ENCODE measurements at places on chromosomes 12 and 14. TPM values are rescaled to one million over a fixed set of nuclear protein-coding genes. Genes with fewer than 3 reads are reported as not detected.

GALNT6 gene
- total RNA-seq: 5.1 TPM

DNA sequence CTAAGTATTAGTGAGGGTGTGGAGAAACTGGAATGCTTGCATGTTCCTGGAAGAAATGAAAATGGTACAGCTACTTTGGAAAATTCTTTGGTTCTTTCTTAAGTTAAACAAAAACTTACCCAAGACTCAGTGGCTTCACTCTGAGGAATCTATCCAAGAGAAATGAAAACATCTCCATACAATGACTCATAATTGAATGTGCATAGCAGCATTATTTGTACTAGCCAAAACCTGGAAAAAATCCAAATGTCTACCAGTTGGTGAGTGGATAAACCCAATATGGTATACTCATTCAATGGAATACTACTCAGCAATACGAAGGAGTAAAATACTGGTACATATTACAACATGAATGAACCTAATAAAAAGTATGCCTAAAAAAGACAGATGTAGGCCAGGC is 18.0 kb upstream of the CRACR2A start:
- H3K4me3 ChIP-seq: no peak overlapping the region
- no peaks in the 10 kb centered on the region for H3K27me3 ChIP-seq
- DNase-seq: no peak

DNA sequence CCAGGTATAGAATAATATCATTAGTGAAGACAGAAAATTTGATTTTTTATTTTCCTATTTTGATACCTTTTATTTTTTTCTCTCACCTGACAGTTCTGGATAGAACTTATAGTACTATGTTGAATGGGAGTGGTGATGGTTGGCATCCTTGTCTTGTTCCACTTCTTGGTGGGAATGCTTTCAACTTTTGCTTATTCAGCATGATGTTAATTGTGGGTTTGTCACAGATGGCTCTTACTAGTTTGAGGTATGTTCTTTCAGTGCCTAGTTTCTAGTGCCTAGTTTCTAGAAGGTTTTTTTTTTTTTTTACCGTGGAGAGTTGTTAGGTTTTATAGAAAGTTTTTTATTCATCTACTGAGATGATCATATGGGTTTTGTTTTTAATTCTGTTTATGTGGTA is 516.3 kb upstream of the NOVA1 start:
- H3K4me3 ChIP-seq: no peak overlapping the region
- H3K27ac ChIP-seq: no peak overlapping the region
- no peaks in the 10 kb centered on the region for H3K4me1 ChIP-seq

DNA sequence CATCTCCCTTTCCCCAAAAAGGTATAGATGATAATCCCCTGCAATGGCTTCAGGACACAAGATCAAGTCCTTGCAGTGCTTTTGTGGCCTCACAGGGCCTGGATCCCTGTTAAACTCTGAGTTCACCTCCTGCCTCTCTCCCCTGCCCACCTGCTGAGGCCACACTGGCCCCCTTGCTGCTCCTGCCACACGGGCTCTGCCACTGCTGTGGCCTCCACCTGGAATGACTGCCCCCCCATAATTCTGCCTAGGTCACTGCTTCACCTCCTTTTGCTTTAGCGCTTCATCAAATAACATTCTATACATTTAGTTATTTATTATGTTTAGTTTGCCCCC is 653 bp upstream of the IFI27 start:
- no peaks in the 10 kb centered on the region for H3K4me1 ChIP-seq
- DNase-seq: no peak
- no peaks in the 10 kb centered on the region for H3K27me3 ChIP-seq
- H3K36me3 ChIP-seq: no peaks in the 10 kb centered on the region
- no peak overlapping the region for H3K27ac ChIP-seq
- no peak overlapping the region for H3K4me3 ChIP-seq

GRCh38 chr12:53097564-53098353 is at the start of gene IGFBP6:
IGFBP6 (plus strand) TSS chr12:53097667; CDS start chr12:53097718, 51 bp downstream.
- H3K36me3 ChIP-seq: no peaks in the 10 kb centered on the region
- peaks cover 6% of the 10 kb centered on the region for H3K27me3 ChIP-seq
- peak within 1 kb of the TSS; percentile 71 for H3K4me3 ChIP-seq
- H3K27ac ChIP-seq: no peak within 1 kb of the TSS
- DNase-seq: peak; percentile 68

GRCh38 chr12:84375449-84376170 is 537.0 kb downstream of the SLC6A15 start:
- H3K4me3 ChIP-seq: no peak overlapping the region
- DNase-seq: no peak
- no peak overlapping the region for H3K27ac ChIP-seq
- H3K27me3 ChIP-seq: no peaks in the 10 kb centered on the region
- no peaks in the 10 kb centered on the region for H3K4me1 ChIP-seq

DNA sequence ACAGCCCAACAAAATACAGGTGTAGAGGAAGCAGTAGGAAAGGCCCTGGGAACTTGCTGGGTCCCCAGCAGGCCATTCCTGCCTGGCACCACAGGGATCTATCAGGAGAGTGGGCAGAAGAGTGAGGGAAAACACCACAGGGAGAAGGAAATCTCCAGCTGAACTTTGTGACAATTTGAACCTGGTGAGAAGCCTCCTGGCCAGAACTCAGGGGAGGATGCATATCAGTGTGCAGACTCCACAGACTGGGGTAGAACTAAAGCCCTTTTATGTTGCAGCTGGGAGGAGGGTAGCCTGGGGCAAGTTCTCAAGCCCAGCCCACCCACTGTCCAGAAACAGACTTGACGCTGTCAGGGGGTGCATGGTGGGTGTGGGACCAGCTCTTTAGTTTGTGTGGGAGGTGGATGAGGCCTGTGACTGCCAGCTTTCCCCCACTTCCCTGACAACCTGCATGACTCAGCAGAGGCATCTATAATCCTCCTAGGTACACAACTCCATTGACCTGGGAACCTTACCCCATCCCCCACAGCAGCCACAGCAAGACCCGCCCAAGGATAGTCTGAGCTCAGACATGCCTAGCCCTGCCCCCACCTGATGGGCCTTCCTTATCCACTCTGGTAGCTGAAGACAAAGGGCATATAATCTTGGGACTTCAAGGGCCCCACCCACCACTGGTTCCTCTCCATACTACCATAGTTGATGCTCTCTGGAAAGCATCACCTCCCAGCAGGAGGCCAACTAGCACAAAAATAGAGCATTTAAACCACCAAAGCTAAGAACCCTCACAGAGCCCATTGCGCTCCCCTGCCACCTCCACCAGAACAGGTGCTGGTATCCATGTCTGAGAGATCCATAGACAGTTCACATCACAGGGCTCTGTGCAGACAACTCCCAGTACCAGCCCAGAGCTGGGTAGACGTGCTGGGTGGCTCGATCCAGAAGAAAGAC is 28.9 kb downstream of the PNN start:
- no peak for DNase-seq
- no peak overlapping the region for H3K27ac ChIP-seq
- peaks cover 19% of the 10 kb centered on the region for H3K4me1 ChIP-seq
- no peak overlapping the region for H3K4me3 ChIP-seq
- no peaks in the 10 kb centered on the region for H3K27me3 ChIP-seq

- peak; percentile 41 for DNase-seq
- peaks cover 8% of the 10 kb centered on the region for H3K4me1 ChIP-seq
- peaks cover 54% of the 10 kb centered on the region for H3K27me3 ChIP-seq
- peak overlapping the region; percentile 73 for H3K4me3 ChIP-seq
- no peak overlapping the region for H3K27ac ChIP-seq
These were observed 686 bp downstream of the B4GALNT1 start for GRCh38 chr12:57632073-57632957.

ACSM4 gene
- total RNA-seq: not detected

CEBPE gene
- 0.43 TPM for total RNA-seq

DNA sequence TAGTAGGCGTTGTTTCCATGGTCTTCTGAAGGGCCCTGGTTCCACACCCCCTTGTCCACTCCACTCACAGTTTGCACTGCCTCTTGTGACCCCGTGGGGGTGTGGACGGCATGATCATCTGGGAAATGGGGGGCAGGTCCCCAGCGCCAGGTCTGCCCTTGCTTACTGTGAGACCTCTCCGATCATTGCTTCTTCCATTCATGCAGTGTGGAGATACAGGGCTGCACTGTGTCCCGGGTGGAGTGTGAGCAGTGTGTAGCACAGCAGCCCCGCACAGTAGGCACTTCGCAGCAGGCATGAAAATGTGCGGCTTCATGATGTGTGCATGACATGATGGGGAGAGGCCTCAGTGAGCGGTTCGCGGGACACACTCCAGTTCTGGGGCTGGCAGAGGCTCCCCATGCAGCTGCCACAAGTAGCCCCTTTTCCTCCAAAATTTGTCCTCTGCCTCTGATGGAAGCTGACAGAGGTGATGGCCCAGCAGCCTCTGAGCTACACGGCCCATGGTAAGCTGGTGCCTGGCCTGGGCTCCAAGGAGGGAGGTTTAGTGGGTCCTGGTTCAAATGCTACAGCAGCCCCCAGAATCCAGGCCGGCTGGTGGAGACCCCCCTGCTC is 15.0 kb downstream of the RIN3 start:
- no peaks in the 10 kb centered on the region for H3K36me3 ChIP-seq
- H3K27ac ChIP-seq: no peak overlapping the region
- no peak for DNase-seq

GRCh38 chr12:65962921-65963861 is 138.9 kb downstream of the HMGA2 start:
- H3K4me3 ChIP-seq: no peak overlapping the region
- peaks cover 46% of the 10 kb centered on the region for H3K27me3 ChIP-seq
- H3K27ac ChIP-seq: no peak overlapping the region
- no peaks in the 10 kb centered on the region for H3K36me3 ChIP-seq
- peak; percentile 44 for DNase-seq

GRCh38 chr14:50362764-50363713 is 33.6 kb downstream of the CDKL1 start:
- DNase-seq: peak; percentile 54
- H3K36me3 ChIP-seq: peaks cover 7% of the 10 kb centered on the region
- H3K4me1 ChIP-seq: peaks cover 18% of the 10 kb centered on the region
- H3K4me3 ChIP-seq: peak overlapping the region; percentile 73
- H3K27me3 ChIP-seq: no peaks in the 10 kb centered on the region

PLEK2 gene
- 2.2 TPM for total RNA-seq

OR6C6 gene
- not detected for total RNA-seq

- peaks cover 64% of the 10 kb centered on the region for H3K36me3 ChIP-seq
- H3K4me1 ChIP-seq: peaks cover 56% of the 10 kb centered on the region
- no peak for DNase-seq
- no peak overlapping the region for H3K27ac ChIP-seq
- no peak overlapping the region for H3K4me3 ChIP-seq
- no peaks in the 10 kb centered on the region for H3K27me3 ChIP-seq
These were observed 6.7 kb downstream of the SLC2A3 start for GRCh38 chr12:7929083-7929792.

DNA sequence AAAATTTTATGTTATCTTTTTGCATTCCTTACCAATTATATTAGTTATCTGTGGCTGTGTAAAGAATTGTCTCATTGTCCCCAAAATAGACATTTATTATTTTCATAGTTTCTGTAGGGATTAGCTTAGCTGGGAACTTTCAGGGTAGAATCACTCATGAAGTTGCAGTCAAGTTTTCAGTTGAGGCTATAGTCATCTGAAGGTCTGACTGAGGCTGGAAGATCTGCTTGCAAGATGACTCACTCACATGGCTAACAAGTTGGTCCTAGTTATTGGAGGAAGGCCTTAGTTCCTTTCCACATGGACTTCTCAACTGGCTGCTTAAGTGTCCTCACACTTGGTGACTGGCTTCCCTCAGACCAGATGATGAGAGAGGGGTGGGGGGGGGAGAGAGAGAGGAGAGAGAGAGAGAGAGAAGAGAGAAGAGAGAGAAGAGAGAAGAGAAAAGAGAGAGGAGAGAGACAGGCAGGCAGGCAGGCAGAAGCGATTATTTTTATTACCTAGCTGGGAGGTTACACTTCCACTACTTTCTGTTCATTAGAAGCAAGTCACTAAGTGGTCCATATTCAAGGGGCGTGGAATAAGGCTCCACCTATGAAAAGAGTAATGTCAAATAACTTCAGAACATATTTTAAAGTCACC is 6.4 kb downstream of the AP5M1 start:
- H3K27me3 ChIP-seq: no peaks in the 10 kb centered on the region
- H3K4me3 ChIP-seq: no peak overlapping the region
- no peak overlapping the region for H3K27ac ChIP-seq
- peaks cover 37% of the 10 kb centered on the region for H3K4me1 ChIP-seq
- no peak for DNase-seq

DNA sequence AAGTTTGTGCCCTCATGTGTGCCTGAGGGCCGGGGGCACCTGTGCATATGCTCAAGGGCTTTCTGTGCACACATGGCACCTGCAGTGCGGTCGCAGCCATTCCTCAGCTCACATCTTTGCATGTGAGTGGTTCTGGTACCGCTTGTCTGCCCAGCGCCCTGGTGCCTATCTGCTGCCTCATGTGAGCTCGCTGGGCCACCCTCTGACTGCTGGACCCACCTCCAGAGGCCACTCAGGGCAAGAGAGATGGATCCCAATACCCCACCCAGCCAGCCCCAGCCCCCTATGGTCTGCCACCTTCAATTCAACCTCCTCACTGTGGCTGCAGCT is 5.4 kb upstream of the AMN start:
- no peak overlapping the region for H3K4me3 ChIP-seq
- no peaks in the 10 kb centered on the region for H3K4me1 ChIP-seq
- DNase-seq: no peak
- no peaks in the 10 kb centered on the region for H3K36me3 ChIP-seq
- H3K27me3 ChIP-seq: no peaks in the 10 kb centered on the region
- H3K27ac ChIP-seq: no peak overlapping the region

TECPR2 gene
- 3.6 TPM for total RNA-seq

C12orf54 gene
- total RNA-seq: not detected

DNA sequence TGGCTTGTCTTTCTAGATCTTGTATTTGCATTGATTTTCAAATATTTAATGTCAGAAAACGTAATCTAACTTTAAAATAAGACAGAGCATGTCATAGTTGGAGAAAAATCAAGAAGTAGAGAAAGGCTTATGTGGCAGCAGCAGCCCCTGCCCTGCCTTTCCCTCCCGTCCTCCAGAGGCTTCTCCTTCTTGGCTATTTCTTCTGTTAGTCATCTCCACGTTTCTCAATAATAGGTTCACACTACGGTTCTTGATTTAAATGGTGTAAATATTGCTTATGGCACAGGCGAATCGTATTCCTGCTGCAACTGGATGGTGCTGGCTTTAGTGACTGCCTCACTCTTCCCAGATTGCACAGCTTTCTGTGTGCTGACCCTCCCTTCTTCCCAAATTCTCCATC is 42.8 kb downstream of the SLC8B1 start:
- no peak for DNase-seq
- no peak overlapping the region for H3K4me3 ChIP-seq
- H3K27ac ChIP-seq: no peak overlapping the region
- peaks cover 6% of the 10 kb centered on the region for H3K36me3 ChIP-seq

DNA sequence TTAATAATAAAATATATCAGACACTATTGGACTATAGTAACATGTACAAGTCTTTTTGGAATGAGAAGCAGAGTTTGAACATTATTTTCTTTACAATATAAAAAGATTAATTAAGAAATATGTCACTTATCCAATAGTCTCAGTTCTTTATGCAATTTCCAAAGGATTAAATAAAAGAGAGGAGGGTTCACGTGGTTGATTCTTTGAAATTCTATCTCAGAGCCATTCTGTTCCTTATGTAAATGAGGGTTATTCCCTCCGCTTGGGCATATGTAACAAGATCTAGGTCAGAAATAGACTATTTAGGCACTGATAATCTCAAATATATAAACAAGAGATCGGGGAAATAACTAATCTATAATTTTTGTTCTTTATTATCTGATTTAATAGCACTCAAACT is 2.1 kb upstream of the TUBA1A start:
- H3K36me3 ChIP-seq: peaks cover 2% of the 10 kb centered on the region
- no peak for DNase-seq
- no peak overlapping the region for H3K27ac ChIP-seq

PRKD1 gene
- total RNA-seq: not detected

CYP46A1 gene
- total RNA-seq: 0.10 TPM
